ENCODE measurements at places on chromosomes 5 and 9. TPM values are rescaled to one million over a fixed set of nuclear protein-coding genes. Genes with fewer than 3 reads are reported as not detected.

The C9orf43 gene
- polyA plus RNA-seq, result not detected

The CDH9 gene
- polyA plus RNA-seq, result 13.0 TPM

The LRRC19 gene
- not detected for polyA plus RNA-seq

The TTF1 gene
- 17.4 TPM for polyA plus RNA-seq
